ENCODE measurements at places on chromosomes 5 and 9. TPM values are rescaled to one million over a fixed set of nuclear protein-coding genes. Genes with fewer than 3 reads are reported as not detected.

SLF1 gene
- 5.3 TPM for total RNA-seq

STC2 gene
- 0.83 TPM for total RNA-seq

ANAPC2 gene
- total RNA-seq: 53.9 TPM

GCNT4 gene
- total RNA-seq: 1.9 TPM

ZDHHC11B gene
- 4.1 TPM for total RNA-seq

CORO2A gene
- 0.95 TPM for total RNA-seq

SPATA31D4 gene
- not detected for total RNA-seq

SLC45A2 gene
- not detected for total RNA-seq

ANXA2R gene
- 1.7 TPM for total RNA-seq

SHOC1 gene
- total RNA-seq: not detected

DNA sequence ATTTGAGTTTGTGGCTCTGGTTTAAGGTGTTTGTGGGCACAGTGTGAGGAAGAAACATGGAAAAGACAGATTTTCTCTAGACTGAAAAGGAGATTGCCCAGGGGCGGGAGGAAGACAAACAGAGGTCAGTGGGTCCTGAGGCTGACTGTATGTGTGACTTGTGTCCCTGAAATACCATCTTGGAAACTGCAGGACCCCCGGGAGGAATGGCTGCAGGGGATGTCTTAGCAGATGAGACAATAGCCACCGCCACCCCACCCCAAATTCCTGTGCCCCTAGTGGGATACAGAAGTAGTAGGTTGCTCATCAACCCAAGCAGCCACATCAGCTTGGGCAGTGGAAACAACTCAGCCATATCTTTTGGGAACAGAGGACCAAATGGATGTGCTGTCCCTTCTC lies 1.7 kb upstream of the PSAT1 start:
- DNase-seq: no peak

DNA sequence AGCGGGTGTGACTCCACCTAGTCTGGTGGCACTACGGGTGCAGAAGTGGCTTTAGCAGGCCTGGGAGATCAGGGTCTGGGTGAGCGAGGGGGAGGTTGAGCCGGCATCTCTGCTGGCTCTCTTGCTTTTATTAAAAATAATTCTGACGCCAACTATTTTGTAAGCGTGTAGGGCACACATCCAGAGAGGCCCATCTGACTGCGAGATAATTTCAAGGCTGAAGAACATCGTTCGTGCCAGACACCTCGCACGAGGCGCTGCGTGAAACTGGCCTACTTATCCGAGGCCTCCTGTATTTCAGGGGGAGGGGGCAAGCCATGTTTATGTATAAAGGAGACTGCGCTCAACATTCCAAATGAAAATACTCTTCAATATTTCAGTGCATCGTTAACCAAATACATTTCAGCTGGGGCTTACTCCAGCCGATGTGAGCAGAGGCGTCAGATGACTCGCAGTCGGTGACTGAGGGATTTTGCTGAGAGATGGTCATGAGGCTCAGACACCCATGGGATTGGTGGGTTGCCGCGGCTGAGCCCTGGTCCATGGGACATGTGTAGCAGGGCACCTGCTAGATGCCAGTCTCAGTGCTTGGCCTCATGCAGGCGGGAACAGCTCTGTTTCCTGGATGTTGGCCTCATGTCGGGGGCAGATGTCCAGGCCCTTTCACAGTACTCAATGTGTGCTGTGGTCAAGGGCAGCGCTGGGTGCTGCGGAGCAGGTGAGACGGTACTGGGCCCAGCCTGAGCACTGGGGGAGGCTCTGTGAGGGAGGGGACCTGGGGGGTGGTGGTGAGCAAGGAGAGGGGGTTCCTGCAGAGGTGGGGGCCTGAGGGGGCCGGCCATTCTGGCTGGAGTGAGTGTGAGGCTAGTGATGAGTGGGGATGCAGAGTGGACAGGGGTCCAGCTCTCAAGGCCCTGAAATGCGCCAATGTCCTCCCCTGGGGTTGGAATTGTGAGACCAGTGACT lies 201.5 kb downstream of the DAB2IP start:
- DNase-seq: peak; percentile 95

- no peak for DNase-seq
Observed at GRCh38 chr9:23343226-23343625, 482.8 kb downstream of the ELAVL2 start.

DNA sequence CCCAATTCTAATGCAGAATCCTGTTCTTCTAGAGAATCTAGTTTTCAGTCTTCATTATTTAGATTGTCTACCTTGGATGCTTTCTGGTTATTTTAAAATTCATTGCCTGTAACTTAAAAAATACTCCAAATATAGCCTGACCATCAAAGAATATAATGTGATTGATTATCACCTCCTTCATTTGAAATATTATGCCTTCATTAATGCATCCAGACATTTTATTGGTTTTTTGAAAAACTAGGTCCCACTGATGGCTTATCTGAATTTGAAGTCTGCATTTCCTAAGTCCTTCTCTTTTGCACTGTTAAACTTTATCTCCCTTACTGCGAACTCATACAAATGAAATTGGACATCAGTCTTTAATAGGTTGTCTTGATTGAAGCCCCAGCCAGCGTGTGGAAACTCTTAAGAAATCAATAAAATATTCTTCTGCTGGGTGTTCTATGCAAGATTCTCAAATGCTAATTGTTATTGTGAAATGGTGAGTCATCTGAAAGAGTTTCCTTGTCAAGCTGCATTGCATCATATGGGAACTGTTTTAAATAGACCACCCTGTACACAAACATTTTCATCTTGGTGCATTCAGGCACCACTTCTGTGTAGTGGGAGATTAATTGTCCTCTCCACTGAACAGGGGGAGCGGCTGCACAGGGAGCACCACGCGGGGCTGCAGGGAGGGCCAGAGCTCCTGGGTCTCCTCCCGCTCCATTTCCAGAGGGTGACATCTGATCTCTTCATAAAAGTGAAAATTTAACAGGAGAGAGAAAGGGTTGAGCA lies 92.3 kb upstream of the FANCC start:
- no peak for DNase-seq

GRCh38 chr9:113622600-113623400 lies 159.3 kb downstream of the RGS3 start:
- DNase-seq: peak; percentile 35

GRCh38 chr5:11153670-11154382 lies 392.8 kb upstream of the DAP start:
- no peak for DNase-seq

- DNase-seq: no peak
Observed at GRCh38 chr5:35159370-35159742, 70.9 kb downstream of the PRLR start.

- no peak for DNase-seq
Observed at GRCh38 chr5:146059460-146060220, 45.7 kb downstream of the PLAC8L1 start.

GRCh38 chr5:74393943-74394342 lies 246.6 kb downstream of the ENC1 start:
- no peak for DNase-seq

DNA sequence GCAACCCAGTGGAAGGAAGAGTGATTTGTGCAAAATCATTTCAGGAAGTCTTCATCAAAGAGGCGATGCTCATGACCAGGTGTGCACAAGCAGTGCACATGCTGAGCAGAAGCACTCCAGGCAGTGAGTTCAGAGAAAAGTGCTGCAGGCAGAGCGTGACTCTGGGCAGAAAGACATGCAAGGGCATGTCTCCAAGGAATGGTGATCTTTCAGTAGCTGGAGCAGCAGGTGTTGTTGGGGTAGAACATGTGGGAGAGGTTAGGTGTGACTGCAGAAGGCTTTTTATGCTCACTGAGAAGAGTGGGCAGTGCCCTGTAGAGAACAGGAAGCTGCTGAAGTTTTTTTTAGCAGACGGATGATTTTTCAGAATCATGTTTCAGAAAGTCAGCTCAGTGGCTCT lies 545.4 kb upstream of the TLE4 start:
- no peak for DNase-seq

DNA sequence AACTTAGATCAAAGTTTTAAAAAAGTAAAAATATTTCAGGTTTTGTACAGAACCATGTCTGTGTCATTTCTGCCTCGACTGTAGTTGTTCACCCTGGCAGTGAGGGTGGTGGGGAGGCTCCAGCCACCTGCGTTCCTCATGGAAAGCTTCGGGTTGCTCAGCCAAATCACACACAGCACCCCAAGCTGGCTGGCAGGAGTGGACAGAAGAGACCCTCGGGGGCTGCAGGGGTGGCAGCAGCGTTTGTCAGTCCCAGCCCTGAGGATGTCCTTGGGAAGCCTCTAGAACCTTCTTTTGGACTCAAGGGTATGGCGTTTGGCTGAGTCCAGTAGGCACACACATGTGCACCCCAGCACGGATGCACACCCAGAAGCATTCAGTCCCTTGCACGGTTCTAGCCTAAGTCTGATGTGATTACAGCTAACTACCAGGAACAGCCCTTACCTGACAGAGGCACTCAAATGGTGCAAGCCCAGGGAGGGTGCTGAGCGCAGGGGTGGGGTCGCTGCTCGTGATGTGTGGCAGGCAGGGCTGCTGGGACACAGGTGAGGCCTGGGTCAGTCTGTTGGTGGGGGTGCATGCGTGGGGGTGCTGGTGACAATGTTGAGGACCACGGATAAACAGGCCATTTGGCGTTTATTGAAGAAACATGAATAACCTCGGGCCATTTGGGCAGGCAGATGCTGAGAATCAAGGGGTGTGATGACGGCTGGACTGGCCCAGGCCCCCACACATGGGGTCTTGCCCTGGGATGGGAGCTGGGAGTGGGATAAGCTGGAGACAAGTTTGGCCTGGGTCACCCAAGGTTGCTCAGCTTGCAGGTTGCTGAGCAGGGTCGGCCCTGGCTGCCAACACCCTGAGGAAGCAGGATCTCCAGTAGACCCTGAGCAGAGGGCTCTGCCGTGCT lies 103.4 kb downstream of the PHF2 start:
- DNase-seq: no peak

DNA sequence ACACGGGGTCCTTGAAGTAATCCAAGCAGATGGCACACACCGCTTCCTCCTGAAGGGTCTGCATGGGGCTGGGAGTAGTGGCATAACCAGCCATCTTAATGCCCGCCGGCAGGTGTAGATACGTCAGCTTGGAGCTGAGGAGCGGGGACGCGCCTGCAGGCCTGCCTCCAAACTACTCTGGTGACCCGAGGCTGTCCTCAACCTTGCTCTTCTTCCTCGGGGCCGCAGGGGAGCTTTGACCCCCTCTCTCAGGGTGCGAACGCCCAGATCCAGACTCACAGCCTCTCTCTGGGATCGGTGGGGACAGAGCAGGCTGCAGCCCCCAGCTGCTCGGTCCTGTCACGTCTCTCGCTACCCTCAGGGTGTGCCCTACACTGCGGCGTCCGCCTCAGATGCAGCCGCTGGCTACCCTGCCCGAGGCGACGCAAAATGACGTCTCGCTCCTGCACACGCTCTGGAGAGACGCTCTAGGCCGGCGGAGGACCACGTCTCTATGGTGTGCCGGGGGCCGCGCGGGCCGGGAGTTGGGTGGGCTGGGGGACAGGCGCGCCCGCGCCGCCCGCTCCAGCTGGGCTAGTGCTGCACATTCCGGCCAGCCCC lies at the start of gene TRIM52:
Gene TRIM52, minus strand, starts transcription at position 424 of the 600 bp plus-strand sequence. Its CDS starts 330 bp downstream, at position 94.
- peak; percentile 90 for DNase-seq

GRCh38 chr5:119367502-119368237 lies 11.9 kb downstream of the TNFAIP8 start:
- DNase-seq: no peak

DNA sequence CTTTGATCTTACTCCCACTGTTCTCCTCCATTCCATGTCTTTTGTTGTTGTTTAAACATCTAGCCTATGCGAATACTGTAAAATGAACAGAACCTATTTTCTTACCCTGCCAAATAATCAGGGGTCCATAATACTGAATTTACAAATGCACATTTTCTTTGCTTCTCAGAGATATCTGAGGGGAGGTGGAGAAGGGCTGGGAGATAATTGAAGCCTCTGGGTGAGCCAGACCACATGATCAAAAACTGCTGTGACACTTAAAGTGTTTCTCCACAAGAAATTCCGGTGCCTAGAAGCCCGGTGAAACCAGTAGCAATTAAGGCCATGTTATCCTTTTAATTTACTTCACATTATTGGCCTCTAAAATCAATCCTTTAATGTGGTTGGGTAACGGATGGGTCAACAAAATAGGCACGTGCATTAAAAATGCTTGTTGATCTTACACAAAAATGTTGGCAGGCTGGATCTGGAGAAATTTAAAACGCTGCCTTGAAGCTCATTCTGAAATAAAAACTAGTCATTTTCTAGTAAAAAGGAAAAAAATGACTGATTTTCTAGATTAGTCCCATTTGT lies 10.8 kb downstream of the SEMA6A start:
- DNase-seq: no peak

- DNase-seq: no peak
Observed at GRCh38 chr5:111066261-111066938, 5.1 kb upstream of the TSLP start.

- DNase-seq: no peak
Observed at GRCh38 chr5:167777746-167778145, 513.7 kb upstream of the WWC1 start.

- DNase-seq: no peak
Observed at GRCh38 chr5:105670596-105670995, 2000.1 kb downstream of the EFNA5 start.

DNA sequence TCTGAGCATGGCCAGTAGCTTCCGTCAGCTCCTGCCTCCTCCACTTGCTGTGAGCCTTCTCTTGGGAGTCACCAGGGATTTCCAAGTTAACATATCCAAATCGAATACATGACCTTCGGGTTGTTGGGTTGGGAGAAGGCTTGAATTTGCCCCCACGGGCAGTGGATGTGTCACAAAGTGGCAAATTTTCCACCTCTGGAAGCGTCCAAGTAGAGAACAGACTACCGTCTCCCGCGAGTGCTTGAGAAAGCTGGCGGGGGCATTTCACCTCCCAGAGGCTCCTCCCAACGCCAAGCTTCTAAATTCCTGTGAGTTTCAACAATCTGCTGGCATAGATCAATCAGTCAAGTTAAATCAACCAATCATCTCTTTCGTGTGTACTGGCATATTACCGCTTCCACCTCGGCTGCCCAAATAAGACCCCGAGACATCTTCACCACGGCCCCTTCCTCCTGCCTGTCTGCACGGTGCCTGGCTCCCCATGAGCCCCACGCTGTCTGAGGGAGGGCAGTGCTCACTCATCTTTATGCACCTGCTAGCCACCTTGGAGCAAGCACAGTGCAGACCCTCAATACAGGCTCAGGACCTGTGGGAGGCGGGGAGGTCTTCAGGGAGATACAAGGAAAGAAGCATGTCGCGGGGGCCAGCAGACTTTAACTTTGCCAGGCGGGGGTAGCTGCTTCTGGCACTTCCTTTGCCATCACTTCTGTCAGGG lies 79.1 kb downstream of the MRPL36 start:
- no peak for DNase-seq

DNA sequence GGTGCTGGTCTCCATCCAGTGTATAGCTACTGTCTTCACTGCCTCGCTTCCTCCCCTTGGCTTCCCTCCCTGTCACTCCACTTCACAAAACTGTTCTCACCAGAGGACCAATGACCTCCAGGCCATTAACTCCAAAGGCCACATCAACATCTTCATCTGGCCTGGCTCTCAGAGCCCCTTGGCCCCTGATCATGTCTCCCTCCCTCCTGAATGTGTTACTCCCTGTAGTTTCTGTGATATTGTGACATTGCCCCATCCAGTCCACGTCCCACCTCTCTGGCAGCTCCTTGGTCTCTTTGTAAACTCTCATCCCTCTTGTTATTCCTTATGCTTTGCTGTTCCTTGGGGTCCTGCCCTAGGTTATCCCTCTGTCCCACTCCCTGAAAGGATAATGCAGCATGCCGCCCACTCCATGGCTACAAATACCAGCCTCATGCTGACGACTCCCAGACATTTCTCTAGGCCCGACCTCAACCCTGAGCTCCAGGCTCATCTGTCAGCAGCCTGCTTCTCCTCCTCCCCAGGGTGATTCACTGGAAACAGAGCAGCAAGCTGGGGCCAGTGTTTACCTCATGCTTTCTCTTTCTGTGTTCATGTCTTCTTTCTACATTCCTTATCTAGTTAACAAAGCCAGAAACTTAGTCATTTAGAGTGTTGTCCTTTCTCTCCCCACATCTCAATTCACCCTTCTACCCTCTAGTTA lies 312.2 kb downstream of the SPOCK1 start:
- no peak for DNase-seq

All from ovary (tissue), 10 donors.